ENCODE measurements at places on chromosomes 13 and 19.

DNA sequence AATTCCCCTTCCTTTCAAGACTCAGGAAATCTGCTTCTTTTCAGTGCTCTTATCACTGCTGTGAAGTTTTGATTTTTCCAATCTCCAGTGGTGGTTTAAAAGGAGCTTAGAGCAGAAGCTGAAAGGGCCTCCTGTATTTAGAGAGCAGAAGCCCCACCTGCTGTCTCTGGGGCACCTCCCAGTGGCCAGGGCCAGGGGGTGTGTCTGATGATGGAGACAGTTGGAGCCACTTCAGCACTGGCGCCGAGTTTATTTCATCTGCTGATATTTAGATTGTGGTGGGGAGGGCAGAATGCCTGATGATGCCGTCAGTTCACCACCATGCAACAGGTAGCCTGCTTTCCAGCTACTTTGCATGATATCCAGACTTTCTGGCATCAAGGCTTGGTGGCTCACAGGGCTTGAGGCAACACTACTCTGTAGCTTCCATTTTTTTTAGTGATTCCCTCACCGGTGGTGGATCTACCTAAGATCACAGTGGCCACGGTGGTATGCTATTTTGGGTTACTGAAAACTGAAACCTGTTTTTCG lies 371.9 kb downstream of the KCNRG start:
- DNase-seq, result peak; percentile 72

GRCh38 chr13:25860862-25861261 lies 191.0 kb downstream of the SHISA2 start:
- no peak for DNase-seq

DNA sequence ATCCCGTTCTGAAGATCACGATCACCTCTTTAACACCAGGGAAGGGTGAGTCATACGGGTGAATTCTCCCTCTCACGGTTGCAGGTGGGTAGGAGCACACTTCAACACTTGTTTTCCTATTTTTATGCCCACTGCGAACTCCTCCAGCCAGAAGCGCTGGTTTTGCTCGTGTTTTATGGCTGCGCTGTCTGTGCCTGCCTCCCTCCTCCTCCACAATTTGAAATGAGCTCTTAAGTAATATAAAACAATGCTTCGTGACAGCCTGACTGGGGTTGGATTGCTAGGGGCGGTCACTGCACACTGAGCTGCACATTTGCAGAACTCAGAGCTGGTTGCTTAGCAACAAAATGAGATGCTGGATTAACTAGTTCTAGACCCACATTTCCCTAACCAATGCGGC lies 12.9 kb downstream of the CCDC70 start:
- DNase-seq, result peak; percentile 50

DNA sequence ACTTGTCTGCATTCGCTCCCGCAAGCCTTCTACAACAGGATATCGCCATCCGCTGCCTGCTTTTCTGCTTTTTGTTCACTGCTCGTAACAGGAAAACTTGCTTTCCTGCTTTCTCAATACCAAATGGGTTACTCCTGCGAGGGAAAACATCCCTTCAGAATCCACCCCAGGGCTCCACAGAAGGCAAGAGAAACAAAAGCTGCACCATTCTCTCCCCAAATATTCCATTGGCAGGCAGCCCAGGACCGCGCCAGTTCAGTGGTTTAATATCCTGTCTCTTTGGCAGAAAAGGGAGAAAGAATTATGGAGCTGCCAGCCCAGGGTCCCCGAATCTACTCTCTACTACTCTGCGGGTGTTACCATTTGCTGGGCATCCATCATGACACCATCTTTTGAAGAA lies 84.7 kb upstream of the DOCK9 start:
- no peak for DNase-seq

- DNase-seq, result no peak
Measured at GRCh38 chr19:29268103-29268502, 55.2 kb upstream of the UQCRFS1 start.

Data from iPS-NIHi11 (cell line).